ENCODE measurements at places on chromosomes 11 and 22. TPM values are rescaled to one million over a fixed set of nuclear protein-coding genes. Genes with fewer than 3 reads are reported as not detected.

Gene EXPH5
- total RNA-seq = 0.13 TPM

Gene MOGAT2
- not detected for total RNA-seq

Gene MUC2
- total RNA-seq = not detected

DNA sequence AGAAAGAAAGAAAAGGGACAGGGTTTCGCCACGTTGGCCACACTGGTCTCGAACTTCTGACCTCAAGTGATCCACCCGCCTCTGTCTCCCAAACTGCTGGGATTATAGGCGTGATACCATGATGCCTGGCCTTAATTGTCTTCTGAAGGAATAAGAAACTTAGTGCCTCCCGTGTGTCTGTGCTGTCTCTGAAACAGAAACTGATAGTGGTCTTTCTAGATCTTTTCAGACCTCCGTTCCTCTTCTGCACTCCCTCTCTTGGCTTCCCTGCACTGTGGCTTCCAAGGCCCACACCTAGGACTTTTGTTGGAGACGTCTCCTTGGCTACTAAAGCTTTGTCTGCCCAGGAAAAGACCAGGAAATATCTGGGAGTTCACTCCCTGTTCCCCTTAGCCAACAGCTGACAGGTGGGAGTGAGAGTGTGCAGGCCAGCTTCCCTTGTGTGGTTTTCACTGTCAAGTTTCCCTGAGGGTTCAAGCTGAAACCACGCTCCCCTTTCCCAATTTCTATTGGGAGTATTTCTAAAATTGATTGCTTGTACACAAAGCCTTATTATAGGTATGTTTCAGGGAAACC lies 10.1 kb upstream of the HTR3B start:
- H3K4me3 ChIP-seq = no peak overlapping the region
- H3K36me3 ChIP-seq = no peaks in the 10 kb centered on the region
- DNase-seq = no peak
- peaks cover 19% of the 10 kb centered on the region for H3K27me3 ChIP-seq

GRCh38 chr11:61526956-61527731 lies 18.6 kb downstream of the LRRC10B start:
- H3K36me3 ChIP-seq = no peaks in the 10 kb centered on the region
- no peak for DNase-seq
- no peak overlapping the region for H3K4me3 ChIP-seq

DNA sequence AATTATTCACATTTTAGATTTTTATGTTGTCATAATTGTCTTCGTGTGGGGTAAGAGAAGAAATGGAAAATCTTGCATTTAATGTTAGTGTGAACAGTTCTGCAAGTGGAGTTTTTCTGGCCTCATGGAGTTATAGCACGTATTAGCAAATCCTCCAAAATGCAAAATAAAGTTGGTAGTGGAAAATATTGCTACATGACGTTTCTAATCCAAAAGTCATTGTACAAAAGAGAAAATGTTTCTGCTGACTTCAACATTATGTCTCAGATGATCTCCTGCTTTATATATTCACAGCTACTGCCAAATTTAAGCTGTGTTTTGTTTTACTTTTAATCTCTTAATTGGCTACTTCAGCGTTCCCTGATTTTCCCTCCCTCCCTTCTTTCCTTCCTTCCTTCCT lies 1804.0 kb upstream of the RAG2 start:
- H3K4me1 ChIP-seq = no peaks in the 10 kb centered on the region
- H3K27ac ChIP-seq = no peak overlapping the region
- no peak overlapping the region for H3K4me3 ChIP-seq
- H3K36me3 ChIP-seq = no peaks in the 10 kb centered on the region
- no peak for DNase-seq
- H3K27me3 ChIP-seq = no peaks in the 10 kb centered on the region

Gene NDUFS3
- total RNA-seq = 52.5 TPM

DNA sequence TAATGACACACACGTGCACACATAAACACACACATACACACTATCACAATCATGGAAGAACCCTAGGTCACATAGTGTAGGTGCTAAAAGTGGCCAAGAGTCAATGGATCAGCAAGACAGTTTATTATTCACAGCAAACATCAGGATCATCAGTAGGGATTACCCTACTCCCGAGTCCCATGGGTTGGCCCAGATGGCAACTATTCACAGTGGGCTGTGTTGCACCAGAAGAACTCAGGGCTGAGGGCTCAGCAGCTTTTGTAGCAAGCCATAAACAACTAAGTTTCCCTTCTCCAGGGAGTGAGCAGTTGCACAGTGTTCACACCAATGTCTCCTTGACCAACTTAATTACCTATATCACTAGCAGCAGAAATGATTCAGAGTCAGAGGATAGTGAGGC lies 20.8 kb downstream of the PRDM11 start:
- no peaks in the 10 kb centered on the region for H3K36me3 ChIP-seq
- no peak overlapping the region for H3K4me3 ChIP-seq
- H3K27ac ChIP-seq = no peak overlapping the region
- no peaks in the 10 kb centered on the region for H3K27me3 ChIP-seq

Data from GM23248 (cell line).